ENCODE measurements at places on chromosomes 12 and 14.

GRCh38 chr12:563787-564298 lies 99.4 kb downstream of the NINJ2 start:
- no peak for DNase-seq

DNA sequence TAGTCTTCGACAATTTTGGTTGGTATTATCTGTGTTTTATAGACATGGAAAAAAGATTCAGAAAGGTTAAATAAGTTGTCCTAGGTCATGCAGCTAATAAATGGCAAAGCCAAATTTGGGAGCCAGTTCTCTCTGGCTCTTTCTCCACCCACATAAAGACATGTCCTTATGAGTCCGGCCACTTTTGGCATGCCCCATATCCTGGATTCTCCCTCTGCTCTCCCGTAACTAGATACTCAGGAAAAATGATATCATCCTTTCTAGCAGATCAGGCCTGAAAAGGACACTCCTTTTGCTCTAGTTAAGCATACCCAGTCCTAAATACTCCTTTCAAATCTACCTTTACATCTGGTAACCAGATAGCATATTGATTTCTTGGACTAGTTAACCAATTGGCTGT lies 64.4 kb downstream of the TTLL5 start:
- DNase-seq, result no peak

- no peak for DNase-seq
Measured at GRCh38 chr12:101592448-101592847, 2.3 kb upstream of the MYBPC1 start.

GRCh38 chr14:69475194-69475818 lies 9.2 kb upstream of the PLEKHD1 start:
- no peak for DNase-seq

DNA sequence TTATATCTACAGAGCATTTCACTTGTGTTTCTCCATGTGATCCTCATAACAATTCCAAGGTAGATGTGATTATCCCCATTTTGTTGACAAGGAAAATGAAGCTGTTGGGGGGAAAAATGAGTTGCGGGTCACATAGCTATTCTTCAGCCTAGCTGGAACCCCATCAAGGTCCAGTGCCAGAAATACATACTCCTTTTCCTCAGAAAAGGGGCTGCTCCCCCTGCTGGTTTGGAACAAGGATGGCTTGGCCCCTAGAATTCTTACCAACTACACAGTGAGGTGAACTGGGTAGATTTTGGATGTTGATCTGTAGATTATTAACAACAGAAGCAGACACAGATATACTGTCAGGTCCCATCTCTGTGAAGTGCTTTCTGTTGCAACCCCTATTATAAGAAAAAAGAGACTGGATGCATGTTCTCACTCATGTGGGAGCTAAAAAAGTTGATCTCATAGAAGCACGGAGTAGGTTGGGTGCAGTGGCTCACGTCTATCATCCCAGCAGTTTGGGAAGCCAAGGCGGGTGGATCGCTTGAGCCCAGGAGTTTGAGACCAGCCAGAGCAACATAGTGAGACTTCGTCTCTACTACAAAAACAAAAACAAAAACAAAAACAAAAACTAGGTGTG lies 8.9 kb downstream of the IKZF4 start:
- DNase-seq, result peak; percentile 63

GRCh38 chr14:24607081-24607480 lies 2.4 kb downstream of the GZMH start:
- peak; percentile 22 for DNase-seq

GRCh38 chr12:115949675-115950074 lies 327.8 kb downstream of the MED13L start:
- DNase-seq, result no peak

DNA sequence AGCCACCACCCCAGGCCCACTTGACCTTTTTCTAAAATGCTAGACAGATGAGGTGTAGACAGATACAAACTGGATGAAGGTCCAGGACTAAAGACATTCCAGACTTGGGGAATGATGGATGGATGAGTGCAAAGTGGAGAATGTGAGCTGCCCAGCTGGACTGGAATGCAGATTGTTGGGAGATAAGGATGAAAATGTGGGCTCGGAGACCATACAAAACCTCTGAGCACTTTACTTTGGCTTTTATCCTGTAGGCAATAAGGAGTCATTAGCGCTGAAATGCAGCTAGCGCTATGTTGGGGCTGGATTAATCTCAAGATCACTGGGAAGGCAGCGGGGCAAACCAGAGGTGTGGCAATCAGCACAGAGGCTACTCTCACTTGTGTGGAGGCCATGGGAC lies 64.7 kb upstream of the GNPNAT1 start:
- no peak for DNase-seq

DNA sequence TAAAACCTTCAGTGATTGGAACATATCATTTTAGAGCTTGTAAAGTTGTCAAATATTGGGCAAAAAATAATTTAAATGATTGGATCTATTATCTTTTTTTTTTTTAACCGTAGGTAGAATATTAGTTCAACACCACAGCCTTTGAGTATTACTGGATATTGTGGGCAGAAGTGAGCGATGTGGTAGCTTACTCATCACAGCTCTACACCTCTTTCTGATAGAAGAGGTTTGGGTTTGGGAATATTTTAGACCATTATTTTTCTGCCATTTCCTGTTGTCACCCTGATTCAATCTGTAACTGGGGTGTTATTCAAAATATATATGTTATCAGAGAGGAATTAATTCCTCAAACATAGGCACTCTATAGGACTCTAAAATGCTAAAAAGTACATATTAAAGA lies 34.8 kb upstream of the SLC38A2 start:
- no peak for DNase-seq

DNA sequence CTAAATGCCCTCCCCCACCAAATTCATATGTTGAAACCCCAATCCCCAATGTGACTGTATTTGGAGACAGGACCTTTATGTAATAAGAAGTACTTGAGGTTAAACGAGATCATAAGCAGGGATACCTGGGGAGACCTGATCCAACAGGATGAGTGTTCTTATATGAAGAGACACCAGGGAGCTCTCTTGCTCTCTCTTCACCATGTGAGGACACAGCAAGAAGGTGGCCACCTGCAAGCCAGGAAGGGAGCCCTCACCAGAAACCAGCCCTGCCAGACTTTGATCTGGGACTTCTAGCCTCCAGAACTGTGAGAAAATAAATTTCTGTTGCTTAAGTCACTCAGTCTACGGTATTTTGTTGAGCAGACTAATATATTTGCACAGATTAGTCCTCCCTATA lies 113.6 kb downstream of the NUAK1 start:
- no peak for DNase-seq

GRCh38 chr12:101763246-101763931 lies 24.1 kb upstream of the SYCP3 start:
- DNase-seq, result no peak

GRCh38 chr12:130832561-130833209 lies 6.4 kb downstream of the STX2 start:
- no peak for DNase-seq

Data from CD4-positive, alpha-beta T cell treated with Interleukin-21 for 1 hour (primary cell).